ENCODE measurements at places on chromosomes 6 and 20. TPM values are rescaled to one million over a fixed set of nuclear protein-coding genes. Genes with fewer than 3 reads are reported as not detected.

Gene COL21A1
- total RNA-seq = 8.0 TPM

Gene CST2
- not detected for total RNA-seq

Gene L3MBTL3
- total RNA-seq = 8.7 TPM

Gene CDKAL1
- total RNA-seq = 17.4 TPM

Gene C4A
- 7.2 TPM for total RNA-seq

Gene BMP7
- total RNA-seq = not detected

Gene HNF4A
- total RNA-seq = not detected

Gene TUBB1
- not detected for total RNA-seq

Gene DACT2
- not detected for total RNA-seq

Gene VSTM2L
- total RNA-seq = 2.5 TPM

Gene ENPP5
- total RNA-seq = 5.3 TPM

Gene SPINT3
- total RNA-seq = not detected

Gene GPR6
- not detected for total RNA-seq

Gene C20orf202
- total RNA-seq = not detected

Gene RNGTT
- 20.3 TPM for total RNA-seq

Gene SPDEF
- not detected for total RNA-seq

Gene JPH2
- 2.2 TPM for total RNA-seq

Gene GSTA3
- total RNA-seq = not detected

Gene LSM14B
- total RNA-seq = 41.8 TPM

Gene KCNK15
- 81.3 TPM for total RNA-seq

Gene PCNA
- 62.2 TPM for total RNA-seq

Gene SLC22A7
- total RNA-seq = not detected

Gene FERMT1
- total RNA-seq = 2.1 TPM

Gene FRK
- total RNA-seq = 1.1 TPM

Gene MTHFD1L
- total RNA-seq = 56.8 TPM

Gene RAET1L
- total RNA-seq = not detected

Gene IMPG1
- total RNA-seq = not detected

Gene PREX1
- total RNA-seq = 12.7 TPM

Gene MRPL14
- total RNA-seq = 49.9 TPM

Gene COL9A1
- not detected for total RNA-seq

Gene OR2J3
- total RNA-seq = not detected

Gene PSORS1C1
- total RNA-seq = 2.2 TPM

Gene SLC26A8
- total RNA-seq = under 0.01 TPM

Gene CALHM4
- not detected for total RNA-seq

Gene GINS1
- 2.4 TPM for total RNA-seq
